Activated CD4-positive, alpha-beta memory T cell treated with anti-CD3 and anti-CD28 coated beads, Interleukin-2, amount 10 ng/mL, durations not matched to agents 7 days and 5 days (primary cell): ENCODE measurements at places on chromosomes 12 and 14. TPM values are rescaled to one million over a fixed set of nuclear protein-coding genes. Genes with fewer than 3 reads are reported as not detected.

DNA sequence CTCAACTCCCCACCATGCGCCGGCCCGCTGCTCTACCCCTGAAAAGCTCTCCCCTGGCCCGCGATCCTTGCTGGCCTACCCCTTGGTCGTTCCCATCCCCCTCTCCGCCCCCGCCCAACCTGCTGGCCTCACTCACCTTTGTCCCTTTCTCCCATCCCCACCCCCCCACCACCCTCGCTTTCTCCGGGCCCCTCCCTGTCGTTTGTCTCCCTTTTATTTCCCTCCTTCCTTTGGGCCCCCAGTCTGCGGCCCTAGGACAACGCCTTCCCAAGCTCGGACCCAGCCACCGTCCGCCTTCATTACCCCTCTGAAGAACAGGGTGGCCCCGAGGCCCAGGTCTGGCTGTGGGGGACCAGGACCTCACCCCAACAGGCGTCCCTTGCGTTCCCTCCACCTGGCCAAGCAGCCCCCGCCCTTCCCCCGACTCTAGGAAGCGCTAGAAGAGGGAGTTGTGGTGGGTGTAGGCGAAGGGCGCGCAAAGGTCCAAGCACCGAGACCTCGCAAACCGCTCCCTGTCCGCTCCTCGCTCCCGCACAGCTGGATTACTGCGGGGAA, 6.9 kb upstream of the SLC7A7 start:
- H3K36me3 ChIP-seq = no peaks in the 10 kb centered on the region
- H3K27me3 ChIP-seq = peaks cover 19% of the 10 kb centered on the region
- H3K4me1 ChIP-seq = peaks cover 36% of the 10 kb centered on the region
- no peak for DNase-seq
- no peak overlapping the region for H3K27ac ChIP-seq

GRCh38 chr12:58532855-58533608, 387.3 kb downstream of the LRIG3 start:
- H3K27me3 ChIP-seq = no peaks in the 10 kb centered on the region
- H3K4me3 ChIP-seq = no peak overlapping the region
- DNase-seq = no peak

DNA sequence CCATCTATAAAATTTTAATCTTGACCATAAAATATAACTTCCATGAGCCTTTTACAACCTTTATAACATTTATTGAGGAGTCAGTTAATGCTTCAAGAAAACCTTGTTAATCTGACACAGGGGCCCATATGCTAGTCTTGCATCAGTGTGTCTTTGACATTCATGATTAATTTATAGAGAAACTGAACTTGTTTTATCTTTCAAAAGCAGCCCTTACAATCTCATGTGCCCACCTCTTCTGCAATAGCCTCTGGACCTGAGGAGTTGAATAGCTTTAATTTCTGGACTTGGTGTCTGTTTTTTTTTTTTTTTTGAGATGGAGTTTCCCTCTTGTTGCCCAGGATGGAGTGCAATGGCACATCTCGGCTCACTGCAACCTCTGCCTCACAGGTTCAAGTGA, 8.6 kb upstream of the LPCAT3 start:
- no peak overlapping the region for H3K27ac ChIP-seq
- DNase-seq = no peak

- H3K27ac ChIP-seq = no peak overlapping the region
- no peak overlapping the region for H3K4me3 ChIP-seq
- no peak for DNase-seq
- no peaks in the 10 kb centered on the region for H3K27me3 ChIP-seq
Observed at GRCh38 chr12:47102406-47102805, 22.6 kb upstream of the AMIGO2 start.

- no peak overlapping the region for H3K4me3 ChIP-seq
- H3K4me1 ChIP-seq = peaks cover 47% of the 10 kb centered on the region
Observed at GRCh38 chr14:71394386-71394785, 487.1 kb downstream of the PCNX1 start.

- no peaks in the 10 kb centered on the region for H3K36me3 ChIP-seq
- peaks cover 16% of the 10 kb centered on the region for H3K4me1 ChIP-seq
- DNase-seq = no peak
- H3K27me3 ChIP-seq = no peaks in the 10 kb centered on the region
- H3K4me3 ChIP-seq = no peak overlapping the region
Observed at GRCh38 chr14:81298911-81299310, 78.2 kb upstream of the GTF2A1 start.

GRCh38 chr12:11618046-11618445, 31.4 kb upstream of the ETV6 start:
- H3K27ac ChIP-seq = no peak overlapping the region
- no peak overlapping the region for H3K4me3 ChIP-seq
- H3K4me1 ChIP-seq = no peaks in the 10 kb centered on the region
- H3K36me3 ChIP-seq = no peaks in the 10 kb centered on the region
- H3K27me3 ChIP-seq = no peaks in the 10 kb centered on the region

DNA sequence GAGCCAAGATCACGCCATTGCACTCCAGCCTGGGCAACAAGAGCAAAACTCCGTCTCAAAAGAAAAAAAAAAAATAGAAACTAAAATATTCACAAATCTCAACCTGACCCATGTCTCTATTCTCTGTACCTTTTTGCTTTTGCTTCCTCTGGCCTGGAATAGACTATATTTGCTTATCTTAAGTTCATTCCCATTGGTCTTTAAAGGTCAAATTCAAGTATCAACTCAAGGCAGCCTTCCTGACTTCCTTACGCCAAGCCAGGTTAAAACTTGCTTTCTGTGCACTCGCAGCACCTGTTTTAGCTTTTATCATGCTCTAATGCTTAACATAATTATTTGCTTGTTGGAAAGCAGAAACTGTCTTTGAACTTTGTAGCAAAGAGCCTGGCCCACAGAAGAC, 14.8 kb downstream of the PYM1 start:
- H3K27ac ChIP-seq = no peak overlapping the region
- no peak overlapping the region for H3K4me3 ChIP-seq
- H3K36me3 ChIP-seq = peaks cover 49% of the 10 kb centered on the region
- DNase-seq = no peak
- peaks cover 36% of the 10 kb centered on the region for H3K4me1 ChIP-seq

DNA sequence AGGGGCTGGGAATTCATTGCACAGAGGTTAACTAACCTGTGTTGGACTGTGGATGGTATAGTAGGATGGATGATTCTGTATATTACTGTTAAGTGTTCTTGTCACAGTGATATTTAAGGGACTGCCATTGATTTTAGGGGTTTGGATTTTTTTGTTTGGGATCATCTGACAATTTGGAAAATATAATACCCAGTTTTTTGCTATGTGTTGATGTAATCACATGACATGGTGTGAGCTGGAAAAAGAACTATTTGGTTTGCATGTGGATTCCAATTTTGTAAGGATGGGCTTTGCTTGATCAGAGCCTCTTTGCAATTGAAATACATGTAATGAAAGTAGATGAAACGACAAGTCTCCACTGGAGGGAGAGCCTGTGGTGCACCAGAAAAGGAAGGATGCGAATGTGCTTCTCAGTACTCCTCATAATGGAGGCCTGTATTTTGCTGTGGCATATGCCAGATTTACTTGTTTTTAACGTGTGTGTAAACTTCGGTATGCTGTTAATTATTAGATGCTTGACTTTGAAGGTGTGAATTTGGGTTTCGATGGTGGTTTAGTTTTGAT, 2.7 kb downstream of the DYRK2 start:
- peak overlapping the region; percentile 99 for H3K4me3 ChIP-seq
- peaks cover 40% of the 10 kb centered on the region for H3K4me1 ChIP-seq
- DNase-seq = peak; percentile 51
- H3K36me3 ChIP-seq = peaks cover 50% of the 10 kb centered on the region
- peaks cover 8% of the 10 kb centered on the region for H3K27me3 ChIP-seq

- no peak overlapping the region for H3K4me3 ChIP-seq
- peaks cover 4% of the 10 kb centered on the region for H3K4me1 ChIP-seq
- no peak for DNase-seq
- no peaks in the 10 kb centered on the region for H3K36me3 ChIP-seq
- H3K27ac ChIP-seq = no peak overlapping the region
Observed at GRCh38 chr12:49970658-49971057, 2.1 kb upstream of the AQP6 start.

DNA sequence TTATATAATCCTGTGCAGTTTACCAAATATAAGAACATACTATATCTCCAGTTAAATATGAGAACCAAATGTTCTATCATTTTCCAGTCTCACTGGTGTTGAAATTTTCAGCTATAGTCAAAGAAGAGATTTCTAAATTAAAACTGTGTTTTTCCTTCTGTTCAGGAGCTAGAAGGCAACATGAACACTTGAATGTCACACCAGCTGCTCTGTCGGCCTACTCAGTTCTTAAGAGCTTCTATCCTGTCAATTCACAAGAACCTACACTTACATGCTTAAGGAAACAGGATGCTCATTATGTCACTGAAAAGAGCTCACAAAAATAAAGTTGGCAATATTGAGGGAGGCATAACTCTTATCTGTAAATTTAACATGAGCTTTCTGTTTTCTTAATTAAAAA, 43.1 kb downstream of the ATP2B1 start:
- H3K4me1 ChIP-seq = peaks cover 23% of the 10 kb centered on the region

SLC25A47 gene
- not detected for total RNA-seq

TMEM52B gene
- not detected for total RNA-seq

RD3L gene
- total RNA-seq = not detected
